ENCODE measurements at places on chromosomes 7 and 10.

DNA sequence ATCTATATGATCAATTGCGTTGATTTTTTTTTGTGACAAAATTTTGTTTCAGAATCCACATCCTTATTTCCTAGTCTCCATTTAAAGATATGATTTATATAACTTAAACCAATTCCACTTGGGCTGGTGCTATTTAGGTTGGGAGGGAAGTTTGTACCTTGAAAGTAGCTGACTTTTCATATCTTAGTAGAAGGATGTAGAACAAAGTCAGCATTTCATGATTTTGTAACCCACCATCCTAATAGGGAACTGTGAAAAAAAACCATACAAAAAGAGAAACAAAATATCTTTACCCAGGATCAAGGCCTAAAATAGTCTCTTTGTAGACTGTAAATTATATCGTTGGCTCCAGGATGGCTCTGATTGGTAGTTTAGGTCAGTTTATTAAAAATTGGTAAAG lies 8.3 kb downstream of the HECTD2 start:
- DNase-seq = no peak

GRCh38 chr10:35268791-35269257 lies 67.5 kb upstream of the CCNY start:
- no peak for DNase-seq

DNA sequence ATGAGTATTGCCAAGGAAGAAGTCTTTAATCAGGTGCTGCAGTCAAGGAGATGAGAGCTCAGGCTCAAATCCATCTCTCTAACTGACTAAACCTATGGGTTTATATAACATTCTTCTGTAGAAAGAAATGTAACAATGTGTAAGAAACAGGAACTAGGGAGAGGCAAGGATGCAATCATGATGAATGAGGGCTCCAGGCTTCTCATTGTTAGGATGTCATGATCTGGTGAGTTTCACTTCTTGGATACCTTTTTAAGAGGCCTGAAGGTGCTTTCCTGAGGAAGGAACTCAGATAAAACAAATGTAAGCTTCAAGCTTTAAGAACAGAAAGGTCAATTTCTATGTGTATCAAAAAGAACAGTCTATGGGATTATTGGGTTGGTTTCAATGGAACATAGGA lies 30.8 kb upstream of the SCIN start:
- DNase-seq = no peak

GRCh38 chr7:43281268-43281667 lies 168.8 kb downstream of the HECW1 start:
- DNase-seq = no peak

GRCh38 chr10:71579668-71580067 lies 139.9 kb downstream of the C10orf105 start:
- DNase-seq = no peak

DNA sequence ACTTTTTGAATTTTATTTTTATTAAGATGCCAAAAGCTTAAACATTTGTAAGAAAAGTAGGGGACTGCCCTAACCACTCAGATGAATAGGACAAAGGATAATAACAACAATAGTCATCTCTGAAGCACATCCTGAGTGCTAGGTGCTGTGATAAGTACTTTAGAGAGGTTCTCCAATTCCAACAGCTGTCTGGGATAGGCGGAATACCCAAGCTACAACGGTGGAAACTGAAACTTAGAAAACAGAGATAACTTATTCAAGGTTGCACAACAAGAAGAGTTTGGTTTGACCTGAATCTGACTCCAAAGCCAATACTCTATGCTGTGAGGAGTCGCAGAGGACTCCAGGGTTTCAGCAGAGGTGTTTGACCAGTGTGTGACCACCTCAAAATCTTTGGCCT lies 2.0 kb downstream of the RTKN2 start:
- no peak for DNase-seq
